Ureter (tissue), 1 donor: ENCODE measurements at places on chromosomes 3 and 15. TPM values are rescaled to one million over a fixed set of nuclear protein-coding genes. Genes with fewer than 3 reads are reported as not detected.

GRCh38 chr3:179971280-179971679 is 65.5 kb downstream of the PEX5L start:
- DNase-seq: no peak

The SST gene
- total RNA-seq: 3.6 TPM

DNA sequence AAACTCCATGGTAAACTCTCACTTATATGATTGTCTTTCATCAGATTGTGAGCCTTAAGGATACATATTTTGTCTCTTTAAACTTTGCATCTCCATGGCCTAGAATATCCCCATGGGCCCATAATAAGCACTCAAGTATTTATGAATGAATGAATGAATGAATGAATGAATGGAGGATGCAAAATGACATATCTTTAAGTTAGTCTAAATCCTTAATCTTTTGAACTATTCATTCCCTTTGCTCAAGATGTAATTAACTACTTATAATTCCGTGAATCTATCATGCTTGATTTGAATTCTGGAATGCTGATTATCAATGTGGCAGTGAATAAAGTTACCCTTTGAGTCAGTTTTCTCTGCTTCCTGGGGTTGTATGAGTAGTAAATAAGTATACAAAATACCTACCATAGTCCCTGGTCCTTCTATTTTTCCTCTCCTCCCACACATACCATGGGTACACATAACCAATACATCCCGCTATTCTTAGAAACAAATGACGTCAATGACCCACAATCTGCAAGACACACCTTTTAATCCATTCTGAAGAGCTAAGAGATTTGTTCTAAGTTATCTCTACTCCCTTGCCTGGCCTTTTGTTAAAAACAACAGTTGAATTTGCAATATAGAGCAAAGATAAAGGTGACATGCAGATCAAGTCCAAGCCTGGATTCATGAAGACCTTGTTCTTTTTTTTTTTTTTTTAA is 94.5 kb downstream of the FBN1 start:
- DNase-seq: no peak

DNA sequence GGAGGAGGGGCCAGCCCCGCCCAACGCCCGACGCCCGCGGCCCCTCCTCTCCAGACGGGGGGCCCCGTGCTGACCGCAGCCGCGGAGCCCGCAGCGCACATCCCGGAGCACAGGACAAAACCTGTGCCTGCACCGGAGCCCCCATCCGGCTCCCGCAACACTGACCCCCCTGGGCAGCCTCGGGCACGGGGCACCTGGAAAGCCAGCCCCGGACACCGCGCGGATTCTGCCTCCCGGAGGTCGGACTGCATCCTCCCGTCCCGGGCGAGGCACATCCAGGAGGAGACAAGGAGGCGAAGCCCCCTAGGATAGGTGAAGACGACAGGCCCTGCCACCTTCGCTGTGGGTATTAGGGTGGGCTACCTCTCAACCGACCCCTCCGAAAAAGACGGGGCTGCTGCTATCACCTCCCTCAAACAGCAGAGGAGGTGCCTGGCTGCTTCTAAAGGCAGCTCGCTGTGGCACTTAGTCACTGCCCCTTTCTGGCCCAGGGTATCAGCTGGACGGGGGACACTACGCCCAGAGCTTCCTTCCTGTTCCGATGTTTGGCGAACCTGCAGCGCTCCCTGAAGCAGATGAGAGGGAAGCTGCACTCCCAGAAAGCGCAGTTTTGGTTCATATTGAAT is 10.6 kb downstream of the XXYLT1 start:
- DNase-seq: peak; percentile 61

The CLDN1 gene
- 64.2 TPM for total RNA-seq

- DNase-seq: no peak
These were observed 405.9 kb downstream of the LPP start for GRCh38 chr3:188559856-188560255.

DNA sequence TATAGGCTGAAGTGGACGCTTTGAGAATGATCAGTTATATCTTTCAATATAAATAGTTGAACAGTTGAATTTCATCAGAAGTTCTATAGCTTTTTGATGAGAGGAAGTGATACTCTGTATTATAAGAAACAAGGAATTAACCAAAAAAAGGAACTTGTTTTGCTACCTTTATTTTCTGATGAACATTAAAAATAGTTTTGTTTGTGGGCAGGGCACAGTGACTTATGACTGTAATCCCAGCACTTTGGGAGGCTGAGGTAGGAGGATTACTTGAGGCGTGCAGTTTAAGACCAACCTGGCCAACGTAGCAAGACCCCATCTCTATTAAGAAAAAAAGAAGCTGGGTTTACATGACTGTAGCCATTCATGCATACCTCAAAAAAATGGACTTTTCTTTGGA is 16.7 kb downstream of the BLOC1S6 start:
- DNase-seq: no peak

DNA sequence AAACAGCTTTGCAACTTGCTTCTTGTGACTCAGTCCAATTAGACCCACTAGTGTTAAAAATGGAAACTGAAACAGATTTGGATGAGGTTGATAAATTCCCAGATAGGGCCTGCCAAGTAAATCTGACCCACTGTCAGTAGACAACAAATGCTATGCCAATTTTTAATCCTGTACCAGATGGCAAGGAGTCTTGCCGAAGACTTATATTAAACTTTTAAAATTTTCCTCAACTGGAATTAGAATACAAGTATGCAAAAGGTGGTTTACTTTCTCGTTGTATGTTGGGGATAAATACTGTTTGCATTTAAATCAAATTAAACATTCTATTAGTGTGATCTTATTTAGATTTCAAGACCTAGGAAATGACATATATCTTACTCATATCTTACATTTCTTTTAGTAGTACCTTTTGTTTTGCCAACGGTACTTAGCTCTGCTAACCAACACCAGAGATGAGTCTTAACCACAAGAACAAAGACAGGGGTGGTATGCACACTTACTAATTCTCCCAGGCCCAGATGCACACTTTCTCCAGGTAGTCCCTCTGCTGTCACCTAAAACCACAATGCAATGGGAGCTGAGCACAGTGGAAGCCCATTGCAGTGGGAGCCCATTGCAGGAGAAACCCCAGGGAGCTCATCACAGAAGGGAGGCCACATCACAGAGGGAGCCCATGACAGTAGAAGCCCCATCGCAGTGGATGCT is 77.8 kb downstream of the WWTR1 start:
- DNase-seq: no peak

DNA sequence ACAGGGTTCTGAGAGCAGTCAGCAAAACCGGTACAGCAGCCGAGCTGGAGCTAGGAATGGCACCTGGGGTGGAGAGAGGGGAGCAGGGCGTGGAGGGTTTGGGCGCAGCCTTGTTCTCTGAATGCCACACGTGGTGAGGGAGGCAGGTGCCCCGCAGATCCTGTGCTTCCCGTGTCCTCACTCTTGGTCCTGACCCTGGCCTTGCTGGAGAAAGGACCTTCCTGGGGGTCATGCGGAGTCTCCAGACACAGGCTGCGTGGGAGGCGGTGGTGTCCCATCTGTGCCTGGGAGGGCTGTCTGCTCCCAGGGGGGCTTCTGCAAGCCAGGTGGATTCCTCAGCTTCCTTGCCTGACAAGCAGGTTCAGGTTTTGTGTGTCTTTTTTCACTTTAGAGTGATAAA is 244.7 kb upstream of the LYSMD4 start:
- DNase-seq: no peak
